ENCODE measurements at places on chromosomes 5 and 9.

- DNase-seq, result no peak
These were observed 39.3 kb downstream of the UBE2R2 start for GRCh38 chr9:33856247-33856646.

GRCh38 chr5:37966291-37966690, 126.5 kb upstream of the GDNF start:
- DNase-seq, result no peak

DNA sequence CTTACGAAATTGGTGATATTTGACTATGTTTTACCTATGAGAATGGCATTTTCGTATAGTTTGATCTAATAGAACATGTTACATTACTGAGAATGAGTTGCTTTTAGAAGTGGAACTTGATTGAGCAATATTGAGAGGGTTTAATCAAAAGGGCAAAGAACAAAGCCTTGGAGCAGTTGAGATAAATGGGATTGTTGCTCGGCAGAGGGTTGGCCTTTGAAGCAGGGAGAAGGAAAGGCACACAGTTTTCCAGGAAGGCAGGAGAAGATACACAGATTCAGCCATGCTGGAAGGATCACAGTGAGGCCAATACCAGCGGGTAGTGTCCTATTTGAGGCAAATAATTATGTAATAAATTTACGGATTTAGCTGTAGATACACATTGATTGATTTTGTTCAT, 19.5 kb downstream of the MAN2A1 start:
- no peak for DNase-seq

DNA sequence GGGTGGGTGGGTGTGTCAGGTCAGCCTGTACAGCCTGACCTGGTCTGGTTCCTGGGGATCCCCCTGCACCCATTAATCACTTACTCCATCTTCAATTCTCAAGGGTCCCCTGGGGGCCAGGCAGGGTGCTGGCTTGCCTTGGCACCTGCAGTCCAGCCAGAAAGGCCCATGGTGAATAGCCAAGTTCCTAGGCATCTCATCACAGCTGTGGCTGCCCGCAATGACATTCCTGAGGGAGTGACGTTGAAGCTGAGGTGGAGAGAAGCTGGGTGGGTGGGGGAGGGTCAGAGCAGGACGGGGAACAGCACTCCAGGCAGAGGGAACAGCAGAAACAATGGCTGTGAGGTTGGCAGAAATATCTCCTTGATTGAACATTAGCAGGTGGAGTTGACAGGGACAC, 10.6 kb downstream of the HMCN2 start:
- no peak for DNase-seq

GRCh38 chr9:136127313-136127712, 8.6 kb upstream of the TMEM250 start:
- no peak for DNase-seq

GRCh38 chr5:102638316-102638715, 116.8 kb upstream of the PAM start:
- DNase-seq, result no peak

- DNase-seq, result no peak
These were observed 7.8 kb downstream of the CCT5 start for GRCh38 chr5:10257870-10258269.

DNA sequence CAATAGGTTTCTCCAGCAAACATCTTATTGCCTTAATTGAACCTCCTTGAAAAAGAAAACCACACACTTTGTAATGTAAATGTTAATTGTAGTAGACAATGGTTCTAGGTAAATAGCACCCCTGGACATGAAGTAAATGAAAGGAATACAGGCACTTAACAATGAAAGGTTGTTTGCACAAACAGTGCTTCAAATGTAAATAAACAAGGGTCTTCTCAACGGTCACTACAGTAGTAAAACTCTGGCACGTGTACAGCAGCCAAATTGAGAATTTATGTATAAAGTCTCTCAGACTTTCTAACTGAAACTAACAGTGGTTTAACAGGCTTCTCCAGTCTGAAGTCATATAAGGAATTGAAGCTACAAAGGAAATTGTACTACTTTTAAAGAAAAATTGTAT, 218.3 kb downstream of the MEF2C start:
- no peak for DNase-seq
